Stimulated activated CD8-positive, alpha-beta memory T cell treated with anti-CD3 and anti-CD28 coated beads, Interleukin-2, amount 100 ng/mL, for 1 hour (primary cell): ENCODE measurements at places on chromosomes 2 and 18.

DNA sequence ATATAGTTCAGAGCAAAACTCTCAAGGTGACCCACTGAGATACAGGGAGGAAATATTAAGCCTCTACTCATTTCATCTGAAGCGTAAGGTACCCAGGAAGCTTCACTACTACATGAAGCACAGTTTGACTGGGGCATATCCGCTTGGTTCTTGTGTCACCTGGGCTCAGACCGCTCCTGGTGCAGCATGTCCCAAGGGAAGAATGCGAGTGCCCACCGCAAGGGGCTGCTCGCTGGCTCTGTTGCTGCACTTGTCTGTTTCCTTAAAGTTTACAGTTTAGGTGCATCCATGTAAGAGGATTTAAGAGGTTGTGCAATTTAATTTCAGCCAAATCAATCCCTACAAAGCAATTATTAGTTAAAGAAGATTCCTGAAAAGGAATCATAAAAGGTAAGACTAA, 507.8 kb downstream of the FBXO15 start:
- DNase-seq, result no peak

DNA sequence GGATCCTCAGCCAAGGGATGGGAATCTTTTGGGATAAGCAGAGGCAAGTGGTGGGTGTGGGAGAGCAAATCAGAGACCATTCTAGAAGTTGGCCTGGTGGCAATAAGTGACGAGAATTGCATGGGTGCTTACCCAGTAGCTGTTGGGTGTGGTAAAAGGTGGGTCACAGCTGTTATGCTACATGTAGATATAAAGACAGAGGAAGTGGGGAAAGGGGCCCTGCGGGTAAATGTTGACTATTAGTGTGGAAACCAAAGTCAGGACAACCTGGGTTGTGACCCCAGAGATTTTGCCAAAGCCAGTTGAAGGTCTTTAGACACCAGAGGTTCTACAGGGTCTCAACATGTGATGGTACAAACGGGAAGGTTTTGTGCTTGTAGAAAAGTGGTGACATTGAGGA, 443.6 kb upstream of the HNRNPA3 start:
- DNase-seq, result no peak

DNA sequence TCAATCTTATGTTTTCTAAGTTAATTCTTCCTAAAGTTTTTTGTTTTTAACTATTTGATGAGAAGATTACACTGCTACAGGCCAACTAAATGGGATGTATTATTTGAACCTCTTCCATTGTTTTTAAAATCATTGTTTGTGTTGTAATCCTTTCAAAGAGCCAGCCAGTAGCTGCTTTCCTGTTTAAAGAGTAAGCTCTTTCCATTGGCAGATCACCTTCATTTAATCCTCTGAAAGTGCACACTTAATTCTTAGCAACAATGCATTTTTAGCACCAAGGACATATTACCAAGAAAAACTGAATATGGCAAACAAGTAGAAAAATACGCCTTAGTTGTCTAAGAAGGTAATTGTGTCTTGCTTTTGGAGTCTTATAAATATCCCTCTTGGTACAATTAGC, 54.0 kb downstream of the MEIS1 start:
- no peak for DNase-seq

DNA sequence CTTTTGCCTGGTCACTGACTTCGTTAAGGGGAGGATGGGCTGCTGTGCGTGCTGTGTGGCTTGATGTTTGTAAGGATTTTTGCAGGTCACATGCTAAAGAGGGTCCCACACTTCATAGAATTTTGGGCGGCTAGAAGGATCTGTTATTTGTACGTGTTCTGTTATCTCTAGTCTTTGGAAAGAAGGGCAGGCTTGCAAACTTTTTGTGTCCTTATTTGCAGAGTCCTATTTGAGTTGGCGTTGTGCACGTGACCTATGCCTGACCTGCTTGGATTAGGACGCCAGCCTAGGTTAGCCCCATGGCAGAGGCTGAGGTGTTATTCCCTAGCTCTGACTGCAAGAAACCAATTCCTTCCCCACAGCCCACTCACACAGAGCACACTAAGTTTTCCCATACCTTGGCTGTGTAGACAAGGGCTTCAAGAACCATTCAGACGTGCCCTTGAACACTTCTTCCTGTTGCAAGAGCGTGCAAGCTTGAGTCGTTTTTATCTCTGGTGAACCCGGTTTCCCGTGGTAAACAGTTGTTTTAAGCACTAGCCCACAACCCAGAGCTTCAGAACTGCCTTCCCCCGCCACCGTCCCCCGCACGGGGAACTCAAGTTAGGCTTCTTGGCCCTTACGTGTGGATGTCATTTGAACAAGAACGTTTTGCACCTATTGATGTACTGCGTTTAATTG, 94.6 kb downstream of the LDLRAD4 start:
- DNase-seq, result no peak

DNA sequence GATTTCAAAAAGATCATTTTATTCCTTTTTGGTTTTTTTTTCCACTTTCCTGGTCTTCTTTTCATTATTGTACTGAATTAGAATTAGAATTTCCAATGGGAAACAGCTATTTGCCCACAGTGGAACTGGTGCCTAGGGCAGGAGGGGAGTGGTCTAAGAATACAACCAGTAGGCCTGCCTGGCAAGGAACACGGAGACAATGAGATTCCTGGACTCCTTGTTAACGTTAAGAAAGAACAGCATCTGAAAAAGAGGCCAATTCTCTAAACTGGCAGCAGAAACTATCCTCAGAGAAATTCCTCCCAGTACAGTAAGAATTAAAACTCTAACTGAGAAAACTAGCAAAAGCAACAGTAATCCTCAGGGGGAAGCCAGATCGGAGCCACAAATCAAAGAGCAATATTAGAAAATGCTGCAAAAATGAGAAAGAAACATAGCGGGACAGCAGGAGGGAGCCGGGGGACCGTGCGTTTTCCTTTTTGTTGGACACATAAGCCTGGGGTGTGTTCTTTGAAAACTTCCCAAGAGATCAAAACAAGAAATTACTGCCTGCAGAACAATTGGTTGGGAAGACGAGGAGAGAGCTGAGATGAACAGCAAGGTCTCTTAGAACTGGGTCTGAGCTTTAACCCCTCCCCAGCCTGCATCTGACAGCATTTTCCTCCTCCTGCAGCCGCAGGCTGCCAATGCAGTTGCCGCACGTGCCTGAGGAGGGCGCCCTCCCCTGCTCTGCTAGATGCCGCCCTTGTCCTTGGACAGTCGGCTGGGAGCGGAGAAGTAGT, 776.0 kb downstream of the TSN start:
- DNase-seq, result no peak

DNA sequence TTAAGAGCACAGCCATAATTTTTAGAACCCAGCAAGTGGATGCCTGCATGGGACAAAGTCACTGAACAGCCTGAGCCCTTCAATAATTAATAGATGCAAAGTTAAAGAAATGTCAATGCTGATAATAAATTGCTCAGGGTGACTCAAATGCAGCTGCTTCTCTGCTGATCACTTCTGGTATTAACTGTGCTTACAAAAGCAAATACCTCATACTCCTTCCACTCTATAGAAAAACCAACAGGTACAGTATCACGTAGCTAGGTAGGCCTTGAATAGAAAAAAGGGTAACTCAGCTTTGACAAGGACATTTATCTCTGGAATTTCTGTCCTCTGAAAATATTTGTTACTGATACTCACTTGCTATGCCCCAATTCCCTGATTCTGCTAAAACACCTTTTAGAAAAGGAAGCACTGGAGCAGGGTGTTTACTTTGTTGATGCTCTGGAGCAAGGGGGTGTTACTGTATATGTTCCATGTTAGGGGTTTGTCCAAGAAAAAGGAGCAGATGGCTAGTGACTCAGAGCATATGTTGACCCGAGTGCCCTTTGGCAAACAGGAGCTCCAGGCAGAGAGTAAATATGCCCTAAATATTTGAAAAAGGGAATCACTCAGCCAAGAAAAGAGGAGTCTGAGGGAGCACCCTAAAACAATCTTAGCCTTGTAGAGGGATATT, 59.1 kb upstream of the RTN4 start:
- DNase-seq, result no peak

- DNase-seq, result no peak
These were observed 790.3 kb downstream of the ERBB4 start for GRCh38 chr2:211748339-211748738.

DNA sequence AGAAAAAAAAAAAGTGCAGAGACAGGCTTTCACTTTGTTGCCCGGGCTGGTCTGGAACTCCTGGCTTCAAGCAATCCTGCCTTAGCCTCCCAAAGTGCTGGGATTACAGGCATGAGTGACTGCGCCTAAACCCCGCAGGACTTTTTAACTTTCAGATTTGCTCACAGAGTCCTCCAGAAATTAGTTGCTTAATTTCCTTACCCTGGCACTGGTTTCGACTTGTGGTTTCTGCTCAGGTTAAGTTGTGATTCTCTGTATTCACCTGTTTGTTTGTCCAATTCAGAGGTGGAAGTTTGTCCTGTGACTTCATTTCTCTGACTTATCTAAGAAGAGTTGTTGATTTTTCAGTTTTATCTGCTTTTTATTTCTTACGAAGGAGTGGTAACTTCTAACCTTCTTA, 238.1 kb downstream of the TMEM182 start:
- DNase-seq, result no peak

DNA sequence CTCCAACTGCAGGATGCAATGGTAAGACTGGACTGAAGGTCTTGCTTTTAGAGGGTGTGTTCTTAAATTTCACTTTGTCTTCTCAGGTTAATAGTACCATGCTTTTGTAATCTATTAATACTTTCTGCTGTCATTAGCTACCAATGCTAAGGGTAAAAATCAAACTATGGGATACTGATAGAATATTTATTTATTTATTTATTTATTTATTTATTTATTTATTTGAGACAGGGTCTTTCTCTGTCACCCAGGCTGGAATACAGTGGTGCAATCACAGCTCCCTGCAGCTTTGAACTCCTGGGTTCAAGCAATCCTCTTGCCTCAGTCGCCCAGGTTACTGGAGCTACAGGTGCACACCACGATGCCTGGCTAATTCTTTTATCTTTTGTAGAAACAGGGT, 152.1 kb downstream of the SPP2 start:
- DNase-seq, result no peak

GRCh38 chr2:45267062-45267792, 258.0 kb upstream of the SIX2 start:
- no peak for DNase-seq
